Activated T-cell treated with anti-CD3 and anti-CD28 coated beads, Interleukin-2, amount 50 U/mL, for 24 hours (primary cell): ENCODE measurements at places on chromosomes 5 and 9.

GRCh38 chr9:75455444-75455921 is 367.2 kb downstream of the OSTF1 start:
- DNase-seq: no peak

- DNase-seq: no peak
These were observed 58.7 kb upstream of the EPB41L4B start for GRCh38 chr9:109379513-109379912.

- DNase-seq: no peak
These were observed 102.3 kb downstream of the ENC1 start for GRCh38 chr5:74538206-74538661.

GRCh38 chr5:112276991-112277390 is 142.1 kb downstream of the EPB41L4A start:
- DNase-seq: no peak

- DNase-seq: no peak
These were observed 89.4 kb downstream of the NR3C1 start for GRCh38 chr5:143314099-143314498.
